ENCODE measurements at places on chromosomes 2 and 18. TPM values are rescaled to one million over a fixed set of nuclear protein-coding genes. Genes with fewer than 3 reads are reported as not detected.

- no peak overlapping the region for H3K4me3 ChIP-seq
- H3K27ac ChIP-seq = no peak overlapping the region
- no peaks in the 10 kb centered on the region for H3K36me3 ChIP-seq
- no peaks in the 10 kb centered on the region for H3K4me1 ChIP-seq
- no peaks in the 10 kb centered on the region for H3K27me3 ChIP-seq
Measured at GRCh38 chr2:154551649-154552048, 146.8 kb upstream of the KCNJ3 start.

DNA sequence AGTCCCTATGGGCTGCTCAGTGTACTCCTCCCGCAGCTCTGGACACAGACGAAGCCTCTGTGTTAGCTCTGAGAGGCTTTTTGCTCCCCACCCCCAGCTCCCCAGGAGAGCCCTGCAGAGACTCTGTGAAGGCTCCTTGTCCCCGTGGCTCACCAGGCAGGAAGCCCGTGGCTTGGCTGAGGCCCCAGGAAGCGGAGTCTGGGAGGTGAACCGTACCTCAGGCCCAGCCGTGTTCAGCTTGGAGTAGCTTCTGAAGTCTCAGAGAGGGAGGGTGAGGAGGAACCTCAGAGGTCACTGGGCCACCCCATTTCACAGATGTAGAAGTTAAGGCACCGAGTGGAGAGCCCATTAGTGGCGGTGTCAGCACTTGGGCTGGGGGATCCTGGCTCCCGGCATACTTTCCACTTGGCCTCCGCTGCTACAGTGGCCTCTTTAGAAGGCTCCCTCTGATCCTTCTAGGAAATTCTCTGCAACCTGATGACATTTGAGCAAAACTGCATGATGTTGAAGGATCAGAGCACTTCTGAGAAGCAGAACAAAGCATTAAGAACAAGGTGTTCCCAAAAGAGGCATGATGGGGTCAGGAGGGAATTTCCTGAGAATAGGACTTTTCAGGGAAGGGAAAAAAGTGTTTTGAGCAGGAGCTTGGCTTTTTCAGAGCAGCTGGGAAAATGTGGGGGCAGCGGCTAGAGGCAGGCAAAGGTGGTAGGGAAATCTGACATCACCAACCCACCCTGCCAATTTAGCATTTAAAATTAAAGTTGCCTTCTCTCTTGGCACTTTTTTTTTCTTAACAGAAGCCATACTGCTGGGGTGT lies 79.1 kb downstream of the MCFD2 start:
- no peak overlapping the region for H3K4me3 ChIP-seq
- no peak for DNase-seq
- H3K27me3 ChIP-seq = peaks cover 8% of the 10 kb centered on the region

- H3K4me1 ChIP-seq = no peaks in the 10 kb centered on the region
- H3K4me3 ChIP-seq = no peak overlapping the region
- H3K27me3 ChIP-seq = no peaks in the 10 kb centered on the region
- DNase-seq = no peak
Measured at GRCh38 chr2:240520974-240521350, 36.8 kb downstream of the ANKMY1 start.

KATNAL2 gene
- total RNA-seq = 0.23 TPM

KLHL30 gene
- not detected for total RNA-seq

DNA sequence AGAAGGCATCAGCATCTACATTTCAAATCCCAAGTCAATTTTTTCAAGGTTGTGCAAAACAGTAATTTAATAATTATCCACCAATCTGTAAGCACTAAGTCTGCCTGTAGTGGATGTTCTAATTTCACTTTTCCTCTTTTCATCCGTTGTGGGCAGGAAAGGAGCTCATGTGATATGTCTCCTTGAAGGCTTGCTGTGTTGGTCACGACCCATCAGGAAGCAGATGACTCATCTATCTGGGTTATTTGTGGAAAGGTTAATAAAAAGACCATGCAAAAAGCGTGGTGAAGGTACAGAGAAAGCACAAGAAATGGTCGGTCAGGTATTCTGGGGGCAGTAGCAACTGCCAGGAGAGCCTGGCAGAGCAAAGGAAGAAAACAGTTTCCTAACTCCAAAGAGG lies 476.7 kb upstream of the RAB6C start:
- no peaks in the 10 kb centered on the region for H3K27me3 ChIP-seq
- no peaks in the 10 kb centered on the region for H3K36me3 ChIP-seq
- no peak overlapping the region for H3K4me3 ChIP-seq
- no peak for DNase-seq

POMC gene
- 5.8 TPM for total RNA-seq

All from activated T-helper 2 cell treated with anti-CD3 and anti-CD28 coated beads, Interferon-gamma antibody, Interleukin-2, Interleukin-4, amounts not matched to agents 10 μg/mL and 5 μg/mL and 100 μg/mL, durations not matched to agents 14 hours and 24 hours and 36 hours (primary cell).